ENCODE measurements at places on chromosomes 11 and 22.
A peak's percentile ranks its signal among the peaks of the same experiment; 100 is the strongest.

- no peak for DNase-seq
These were observed 3.2 kb upstream of the PIWIL4 start for GRCh38 chr11:94563848-94564467.

- DNase-seq, result no peak
These were observed 607.3 kb upstream of the CADM1 start for GRCh38 chr11:116111546-116111945.

DNA sequence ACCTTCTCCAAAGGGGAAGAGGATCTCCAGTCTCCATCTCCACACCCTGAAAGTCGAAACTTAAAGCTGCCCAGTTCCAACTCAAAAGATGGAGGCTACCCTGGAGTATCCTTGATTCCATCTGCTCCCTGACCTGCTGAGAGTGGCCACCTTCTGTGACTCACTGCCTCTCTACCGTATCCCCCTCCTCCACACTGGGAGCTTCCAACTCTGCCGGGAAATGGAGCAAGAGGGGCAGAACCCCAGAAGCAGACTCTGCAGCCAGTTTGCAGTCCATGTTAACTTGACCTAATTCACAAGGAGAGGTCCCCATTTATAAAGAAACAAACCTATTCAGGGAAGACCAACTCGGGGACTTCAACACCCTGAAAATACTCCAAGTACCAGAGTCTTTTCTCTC, 22.0 kb upstream of the IRAG1 start:
- DNase-seq, result no peak

DNA sequence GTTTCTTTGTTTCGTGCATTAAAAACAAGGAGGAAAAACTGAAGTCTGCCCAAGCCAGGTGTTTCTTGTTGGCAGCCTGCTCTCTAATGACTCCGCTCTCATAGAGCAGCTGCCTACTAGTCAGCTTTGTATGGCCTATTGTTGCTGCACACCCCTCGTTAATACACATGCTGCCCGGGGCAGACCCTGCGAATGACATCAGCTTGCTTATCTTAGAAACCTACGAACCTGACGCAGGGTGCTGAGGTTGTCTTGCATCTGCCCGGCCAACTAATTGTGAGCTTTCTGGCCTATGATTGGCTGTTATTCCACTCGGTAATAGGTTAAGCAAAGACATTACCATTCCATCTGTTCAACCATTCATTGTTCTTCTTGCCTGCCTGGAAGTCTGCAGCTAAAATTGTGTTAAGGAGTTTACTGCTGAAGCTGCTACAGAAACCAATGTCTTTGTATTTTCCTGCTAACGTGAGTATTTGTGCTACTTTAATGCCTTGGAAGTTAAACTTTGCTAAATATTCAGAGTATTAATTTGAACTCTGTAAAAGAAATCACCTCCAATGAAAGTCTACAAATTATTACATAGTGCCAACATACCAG, 37.5 kb downstream of the ZC3H12C start:
- DNase-seq, result peak; percentile 13

GRCh38 chr11:116638463-116638862, 134.3 kb downstream of the BUD13 start:
- no peak for DNase-seq

DNA sequence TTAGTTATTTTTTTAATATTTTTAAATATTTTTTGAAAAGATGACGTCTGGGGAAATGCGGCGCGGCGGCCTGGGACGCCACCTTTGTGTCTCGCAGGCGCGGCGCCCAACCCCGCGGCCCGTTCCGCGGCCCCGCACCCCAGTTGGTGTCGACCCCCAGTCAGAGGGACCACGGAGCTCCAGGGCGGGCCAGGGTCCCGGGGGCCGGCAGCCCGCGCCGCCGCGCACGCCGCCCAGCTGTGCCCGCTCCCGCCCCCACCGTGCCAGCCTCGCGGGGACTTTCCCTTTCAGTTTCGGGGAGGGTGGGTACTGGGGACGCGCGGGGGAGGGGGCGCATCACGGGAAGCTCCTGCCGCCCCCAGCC, 1.6 kb downstream of the CCND1 start:
- DNase-seq, result no peak

DNA sequence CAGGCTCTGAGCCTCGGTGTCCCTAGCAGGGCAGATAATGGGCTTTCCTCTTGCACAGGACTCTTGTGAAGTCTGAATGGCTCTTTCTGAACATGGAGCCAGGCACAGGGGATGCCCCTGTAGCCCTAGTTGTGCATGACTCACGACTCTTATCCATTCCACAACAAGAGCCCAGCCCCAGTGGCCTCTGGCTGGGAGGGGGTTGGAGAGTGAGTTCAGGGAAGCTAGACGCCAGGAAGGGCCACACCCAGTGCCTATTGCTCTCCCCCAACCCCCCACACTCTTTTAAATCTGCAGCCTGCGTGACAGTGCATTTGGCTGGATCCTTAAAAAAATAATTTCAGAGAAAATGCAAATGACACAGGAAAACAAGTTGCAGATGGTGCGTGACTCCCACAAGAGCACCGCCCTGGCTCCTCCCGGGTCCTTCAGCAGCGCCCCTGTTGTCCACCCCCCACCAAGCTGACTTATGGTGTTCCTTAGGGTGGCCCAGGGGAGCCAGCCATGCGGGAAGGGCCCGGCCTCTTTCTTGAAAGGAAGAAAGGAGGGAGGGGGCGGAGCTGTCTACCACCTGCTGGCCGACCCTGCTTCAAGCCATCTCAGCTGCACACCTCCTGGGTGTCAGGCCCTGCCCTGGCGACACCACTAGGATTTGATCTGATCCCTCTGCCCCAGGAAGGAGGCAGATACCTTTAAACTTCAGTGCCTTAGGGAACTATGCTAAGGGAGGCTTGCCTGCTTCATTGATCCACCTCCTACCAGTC, 74.7 kb downstream of the MN1 start:
- DNase-seq, result no peak

GRCh38 chr11:75873417-75874221, 58.6 kb downstream of the UVRAG start:
- DNase-seq, result no peak

GRCh38 chr11:11691296-11692151, 69.7 kb upstream of the GALNT18 start:
- no peak for DNase-seq

DNA sequence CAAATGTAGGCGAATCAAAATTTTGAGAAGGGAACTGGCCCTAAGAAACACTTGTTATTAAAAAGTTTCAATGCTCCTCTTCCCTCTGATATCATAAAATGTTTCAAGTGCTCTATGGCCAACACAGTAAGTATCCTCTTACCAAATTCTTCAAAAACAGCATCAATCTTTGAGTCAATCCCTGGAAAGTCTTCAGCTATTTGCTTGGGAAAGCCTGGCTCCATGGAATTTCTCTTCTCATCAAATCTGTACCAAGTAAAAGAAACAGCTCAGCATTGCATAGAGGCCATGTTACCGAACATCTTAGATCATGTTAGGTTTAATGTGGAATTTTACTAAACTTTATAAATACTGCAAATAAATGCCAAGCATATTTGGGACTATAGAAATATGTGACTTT, 6.3 kb downstream of the MMP3 start:
- DNase-seq, result no peak

- peak; percentile 40 for DNase-seq
These were observed 239.5 kb downstream of the ST3GAL4 start for GRCh38 chr11:126594921-126595367.

- DNase-seq, result no peak
These were observed 9.4 kb downstream of the CSDC2 start for GRCh38 chr22:41570221-41570620.

- peak; percentile 61 for DNase-seq
These were observed 3.4 kb upstream of the RASD2 start for GRCh38 chr22:35537232-35537631.

GRCh38 chr11:106656646-106657045, 361.6 kb downstream of the GUCY1A2 start:
- no peak for DNase-seq

GRCh38 chr11:116233561-116233960, 539.2 kb downstream of the BUD13 start:
- DNase-seq, result no peak

GRCh38 chr11:47296045-47296444, 26.1 kb downstream of the MADD start:
- DNase-seq, result no peak

- no peak for DNase-seq
These were observed 13.8 kb upstream of the SLC39A13 start for GRCh38 chr11:47394322-47395222.

DNA sequence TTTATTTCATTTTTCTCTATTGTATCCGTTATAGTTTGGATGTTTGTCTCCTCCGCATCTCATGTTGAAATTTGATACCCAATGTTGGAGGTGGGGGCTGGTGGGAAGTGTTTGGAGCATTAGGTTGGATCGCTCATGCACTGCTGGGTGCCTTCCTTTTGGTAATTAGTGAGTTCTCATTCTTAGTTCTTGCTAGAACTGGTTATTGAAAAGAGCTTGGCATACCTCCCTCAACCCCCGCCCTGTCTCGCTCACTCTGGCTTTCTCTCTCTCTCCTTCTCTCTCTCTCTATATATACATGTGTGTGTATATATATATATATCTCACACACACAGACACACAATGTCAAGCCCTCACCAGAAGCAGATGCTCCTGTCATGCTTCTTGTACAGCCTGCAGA, 978.7 kb downstream of the DLG2 start:
- no peak for DNase-seq

- no peak for DNase-seq
These were observed 114.1 kb downstream of the STIM1 start for GRCh38 chr11:3969613-3970012.

DNA sequence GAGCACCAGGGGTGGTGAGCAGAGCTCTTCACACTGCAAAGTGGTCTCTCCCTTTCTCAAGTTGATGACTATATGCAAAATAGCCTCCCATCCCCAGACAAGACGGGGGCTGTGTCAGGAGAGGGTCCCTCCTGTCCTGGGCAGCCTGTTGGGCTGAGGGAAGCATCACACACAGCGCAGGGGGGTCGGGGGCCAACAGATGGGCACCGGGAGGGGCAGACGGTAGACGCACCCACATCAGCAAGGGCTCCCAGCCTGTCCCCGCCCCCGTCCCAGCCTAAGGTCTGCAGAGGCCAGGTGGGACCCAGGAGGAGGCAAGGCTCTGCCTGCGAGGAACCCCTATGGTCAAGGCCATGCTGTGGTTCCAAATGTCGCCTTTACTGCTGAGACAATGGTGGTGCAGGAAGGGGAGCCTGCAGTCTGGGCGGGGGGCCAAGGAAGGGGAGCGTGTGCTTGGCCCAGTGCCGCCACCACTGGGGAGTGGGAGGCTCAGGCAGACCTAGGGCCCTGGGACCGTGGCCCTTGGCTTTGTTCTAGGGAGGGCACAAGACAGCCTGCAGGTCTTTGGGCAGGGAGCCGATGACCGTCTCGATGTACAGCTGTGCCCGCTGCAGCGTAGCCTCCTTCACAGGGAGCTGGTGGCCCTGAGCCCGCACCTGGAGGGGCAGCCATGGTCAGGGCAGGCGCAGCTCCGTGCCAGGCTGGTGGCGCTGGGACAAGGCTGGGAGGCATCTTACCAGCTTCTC, 4.3 kb upstream of the PLXNB2 start:
- DNase-seq, result no peak

GRCh38 chr11:17547051-17547577, at the start of gene OTOG:
OTOG (plus strand) TSS chr11:17547259; CDS start chr11:17547373, 114 bp downstream.
- DNase-seq, result no peak

- no peak for DNase-seq
These were observed 1046.6 kb downstream of the TBC1D22A start for GRCh38 chr22:47808886-47809620.

GRCh38 chr11:48165426-48165825, 51.2 kb upstream of the OR4B1 start:
- no peak for DNase-seq

- DNase-seq, result no peak
These were observed 921 bp downstream of the C1QTNF5 start for GRCh38 chr11:119339589-119340334.

DNA sequence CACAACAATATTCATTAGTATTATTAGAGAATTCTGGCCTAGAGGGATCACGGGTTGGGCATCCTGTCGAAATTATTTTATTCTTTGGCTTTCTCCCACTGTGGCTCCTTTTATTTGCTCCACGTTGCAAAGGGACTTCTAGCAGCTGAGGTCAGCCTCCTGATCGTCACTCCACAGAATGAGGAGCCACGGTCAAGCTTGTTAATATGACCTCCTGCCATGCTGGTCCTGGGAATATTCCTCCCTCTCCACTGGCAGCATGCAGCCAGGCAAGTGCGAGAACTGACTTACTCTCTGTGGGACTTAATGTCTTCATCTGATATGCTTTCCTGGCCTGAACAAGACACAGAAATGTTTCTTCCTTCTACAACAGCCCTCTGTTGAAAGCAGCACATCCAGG, 20.9 kb downstream of the POU2AF3 start:
- DNase-seq, result no peak

DNA sequence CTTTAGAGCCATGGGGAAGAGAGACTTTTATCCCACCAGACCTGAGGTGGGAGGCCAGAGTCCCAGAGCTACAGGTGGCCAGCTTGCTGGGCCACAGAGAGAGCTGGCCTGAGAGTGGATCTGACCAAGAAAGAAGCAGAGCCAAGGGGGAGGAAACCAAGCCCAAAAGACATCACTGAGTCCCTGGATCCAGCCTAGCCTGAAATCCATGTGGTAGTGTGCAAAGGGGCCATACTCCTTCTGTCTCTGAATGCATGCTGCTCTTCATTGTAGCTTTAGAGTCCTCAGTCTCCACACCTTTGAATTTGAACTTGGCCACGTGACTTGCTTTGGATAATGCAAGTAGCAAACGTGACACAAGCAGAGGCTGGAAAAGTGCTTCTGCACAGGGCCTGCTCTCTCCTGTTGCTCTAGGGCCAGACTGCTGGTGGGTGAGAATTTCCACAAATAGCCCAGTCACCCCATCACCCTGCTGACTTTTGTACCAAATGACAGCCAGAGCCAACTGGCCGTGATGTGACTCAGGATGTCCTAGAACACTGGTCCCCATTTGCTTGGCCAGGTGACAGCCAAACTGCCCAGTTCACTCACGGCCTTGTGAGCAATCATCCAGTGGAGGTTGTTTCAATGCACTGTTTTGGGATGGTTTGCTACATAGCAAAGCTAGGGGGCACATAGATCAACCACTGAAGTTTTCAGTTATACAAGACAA, 93.6 kb downstream of the DHCR7 start:
- DNase-seq, result no peak

GRCh38 chr22:17368554-17369438, 464 bp upstream of the CECR2 start:
- DNase-seq, result peak; percentile 90

GRCh38 chr22:28413612-28414399, 265.8 kb downstream of the TTC28 start:
- DNase-seq, result no peak

GRCh38 chr22:32699001-32699582, 102.4 kb upstream of the TIMP3 start:
- peak; percentile 75 for DNase-seq

DNA sequence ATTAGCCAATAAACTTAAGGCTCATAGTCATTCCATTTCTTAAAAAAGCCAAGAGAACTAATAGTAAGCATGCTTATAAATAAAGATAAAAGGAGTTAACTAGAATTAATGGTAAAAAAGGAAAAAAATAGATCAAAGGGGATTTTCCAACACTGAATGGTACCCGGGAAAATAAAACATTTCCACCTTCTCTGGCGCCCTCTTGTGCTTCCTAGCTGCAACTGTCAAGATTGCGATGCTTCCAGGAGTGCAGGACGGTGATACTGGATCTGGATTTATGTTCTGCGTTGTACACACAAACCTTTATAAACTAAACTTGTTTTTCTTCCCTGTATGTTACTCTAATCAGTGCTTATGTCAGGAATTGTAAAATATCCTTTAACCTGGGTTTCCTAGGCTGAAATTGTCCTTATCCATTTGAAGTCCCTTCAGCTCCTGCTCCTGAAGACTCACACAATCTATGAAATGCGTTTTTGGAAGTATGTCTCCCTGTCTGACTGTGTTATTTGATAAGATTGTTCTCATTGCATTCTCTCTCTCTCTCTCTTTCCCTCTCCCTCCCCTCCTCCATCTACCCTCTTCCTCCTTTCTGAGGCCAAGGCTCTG, 9.6 kb upstream of the HTATIP2 start:
- no peak for DNase-seq
